ENCODE measurements at places on chromosomes 16 and 17.

- DNase-seq: no peak
Observed at GRCh38 chr16:10688291-10688690, 6.4 kb downstream of the TEKT5 start.

GRCh38 chr16:67780847-67781564 lies 25.4 kb downstream of the RANBP10 start:
- no peak for DNase-seq

- DNase-seq: peak; percentile 85
Observed at GRCh38 chr17:67441052-67441895, 64.2 kb downstream of the PITPNC1 start.

DNA sequence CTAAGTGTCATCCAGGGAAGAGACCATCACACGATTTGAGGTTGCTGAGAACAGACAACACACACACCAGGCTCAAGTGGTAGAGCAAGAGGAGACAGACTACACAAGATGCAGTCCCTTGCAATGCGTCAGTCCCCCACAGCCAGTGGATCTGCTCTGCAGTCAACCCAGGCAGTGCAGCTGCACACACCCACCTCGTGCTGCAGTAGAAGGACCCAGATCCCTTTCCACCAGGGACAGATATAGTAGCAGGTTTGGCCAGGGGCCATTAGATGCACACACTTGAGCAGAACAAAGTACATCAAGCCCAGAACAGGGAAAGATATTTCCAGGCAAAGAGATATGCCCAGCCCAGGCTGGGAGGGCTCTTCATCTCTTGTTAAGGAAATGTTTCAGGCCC lies 112.9 kb downstream of the GRIN2A start:
- no peak for DNase-seq

GRCh38 chr16:83458612-83459011 lies 349.2 kb upstream of the HSBP1 start:
- DNase-seq: peak; percentile 51
